Kidney epithelial cell (primary cell): ENCODE measurements at places on chromosomes 2 and 18. TPM values are rescaled to one million over a fixed set of nuclear protein-coding genes. Genes with fewer than 3 reads are reported as not detected.

The GPR45 gene
- total RNA-seq = not detected in 2 replicates

The VWA3B gene
- not detected in 2 replicates for total RNA-seq

The BZW1 gene
- 347 and 378 TPM in 2 replicates for total RNA-seq

The LRPPRC gene
- 87.6 and 92.8 TPM in 2 replicates for total RNA-seq

The SERPINB13 gene
- total RNA-seq = not detected in 2 replicates

- DNase-seq = no peak
Measured at GRCh38 chr2:153416071-153416470, 62.5 kb downstream of the RPRM start.

GRCh38 chr2:18376936-18377335 lies 183.5 kb downstream of the RDH14 start:
- DNase-seq = no peak
